ENCODE measurements at places on chromosomes 1 and 21. TPM values are rescaled to one million over a fixed set of nuclear protein-coding genes. Genes with fewer than 3 reads are reported as not detected.

Gene AKT3
- total RNA-seq = 36.2 TPM

Gene KIF1B
- total RNA-seq = 46.9 TPM

Gene IGFN1
- total RNA-seq = not detected

Gene IFNLR1
- 0.32 TPM for total RNA-seq

Gene AGT
- 7.8 TPM for total RNA-seq

Gene LRRC38
- under 0.01 TPM for total RNA-seq

Gene CYP4A22
- not detected for total RNA-seq

Gene MCOLN2
- total RNA-seq = not detected

Gene SYCP1
- total RNA-seq = not detected
